ENCODE measurements at places on chromosomes 1 and 21. TPM values are rescaled to one million over a fixed set of nuclear protein-coding genes. Genes with fewer than 3 reads are reported as not detected.

Gene MYOG
- not detected for total RNA-seq

- no peak overlapping the region for H3K4me3 ChIP-seq
- peaks cover 52% of the 10 kb centered on the region for H3K27me3 ChIP-seq
- peaks cover 2% of the 10 kb centered on the region for H3K4me1 ChIP-seq
- no peak overlapping the region for H3K27ac ChIP-seq
- H3K36me3 ChIP-seq: no peaks in the 10 kb centered on the region
Measured at GRCh38 chr1:57424231-57425027, 569 bp upstream of the DAB1 start.

- DNase-seq: no peak
- peaks cover 5% of the 10 kb centered on the region for H3K4me1 ChIP-seq
- no peak overlapping the region for H3K4me3 ChIP-seq
- no peak overlapping the region for H3K27ac ChIP-seq
- H3K36me3 ChIP-seq: no peaks in the 10 kb centered on the region
- peaks cover 9% of the 10 kb centered on the region for H3K27me3 ChIP-seq
Measured at GRCh38 chr1:153404086-153404635, 12.2 kb upstream of the S100A7A start.

Gene CLIC6
- 0.21 TPM for total RNA-seq

DNA sequence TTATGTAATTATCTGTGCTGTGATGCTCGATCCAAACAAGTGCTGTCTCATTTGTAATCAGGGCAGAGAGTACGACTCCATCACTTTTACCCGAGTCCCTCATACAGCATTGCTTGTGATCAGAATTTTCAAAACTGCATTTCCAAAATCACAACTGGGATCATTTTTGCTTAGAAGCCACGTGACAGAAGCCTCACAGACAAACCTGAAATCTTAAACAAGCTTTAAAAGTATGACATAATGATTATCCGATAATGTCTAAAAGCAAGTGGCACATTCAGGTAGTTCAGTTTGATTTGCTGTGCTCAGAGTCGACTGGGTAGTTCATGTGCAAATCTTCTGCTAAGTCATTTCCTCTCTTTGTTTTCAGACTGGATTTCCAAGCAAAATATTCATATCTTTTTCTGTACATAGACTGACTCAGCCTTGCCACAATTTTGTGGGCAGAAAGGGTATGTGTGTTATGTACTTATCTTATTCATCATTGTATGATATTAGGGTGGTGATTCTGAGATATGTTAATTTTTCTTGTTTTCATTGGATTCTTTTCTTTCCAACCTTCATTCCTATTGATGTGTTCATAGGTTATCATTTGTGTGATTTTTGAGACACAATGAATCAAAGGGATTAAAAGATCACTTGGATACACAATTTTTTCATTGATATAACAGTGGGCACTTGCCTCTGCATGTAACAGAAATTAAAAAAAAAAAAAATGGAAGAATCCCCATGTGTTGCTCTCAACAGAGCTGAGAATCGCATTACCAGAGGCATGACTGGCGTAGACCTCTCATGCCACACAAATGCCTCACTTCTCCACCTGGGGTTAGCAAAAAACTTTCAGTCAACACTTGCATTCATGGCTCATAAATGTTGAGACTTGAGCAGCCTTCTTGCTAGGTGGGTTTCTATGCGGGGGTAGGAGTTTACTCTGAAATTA, 355.7 kb downstream of the LTN1 start:
- H3K36me3 ChIP-seq: peaks cover 4% of the 10 kb centered on the region
- H3K4me3 ChIP-seq: no peak overlapping the region
- DNase-seq: no peak
- H3K4me1 ChIP-seq: peaks cover 10% of the 10 kb centered on the region
- no peaks in the 10 kb centered on the region for H3K27me3 ChIP-seq

Gene KPRP
- total RNA-seq: not detected

Gene IL10
- total RNA-seq: not detected

DNA sequence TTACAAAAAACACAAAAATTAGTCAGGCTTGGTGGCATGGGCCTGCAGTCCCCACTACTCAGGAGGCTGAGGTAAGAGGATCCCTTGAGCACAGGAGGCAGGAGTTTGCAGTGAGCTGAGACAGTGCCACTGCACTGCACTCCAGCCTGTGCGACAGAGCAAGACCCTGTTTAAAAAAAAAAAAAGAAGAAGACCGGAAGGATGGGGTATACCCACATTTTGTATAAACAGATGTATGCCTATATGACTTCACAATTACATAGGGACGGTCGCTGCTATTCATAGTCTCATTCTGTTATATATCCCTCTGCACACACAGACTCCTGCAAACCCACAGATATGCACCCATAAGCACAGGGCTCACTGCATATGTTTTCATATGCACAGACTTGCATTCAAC, 12.7 kb downstream of the LCK start:
- H3K4me3 ChIP-seq: peak overlapping the region; percentile 63
- peak; percentile 58 for DNase-seq
- H3K36me3 ChIP-seq: peaks cover 43% of the 10 kb centered on the region
- peaks cover 59% of the 10 kb centered on the region for H3K4me1 ChIP-seq

- no peak overlapping the region for H3K27ac ChIP-seq
- no peaks in the 10 kb centered on the region for H3K4me1 ChIP-seq
- no peak for DNase-seq
- no peaks in the 10 kb centered on the region for H3K36me3 ChIP-seq
- no peak overlapping the region for H3K4me3 ChIP-seq
- H3K27me3 ChIP-seq: peaks cover 8% of the 10 kb centered on the region
Measured at GRCh38 chr1:205998457-205999241, 4.5 kb downstream of the RAB7B start.

DNA sequence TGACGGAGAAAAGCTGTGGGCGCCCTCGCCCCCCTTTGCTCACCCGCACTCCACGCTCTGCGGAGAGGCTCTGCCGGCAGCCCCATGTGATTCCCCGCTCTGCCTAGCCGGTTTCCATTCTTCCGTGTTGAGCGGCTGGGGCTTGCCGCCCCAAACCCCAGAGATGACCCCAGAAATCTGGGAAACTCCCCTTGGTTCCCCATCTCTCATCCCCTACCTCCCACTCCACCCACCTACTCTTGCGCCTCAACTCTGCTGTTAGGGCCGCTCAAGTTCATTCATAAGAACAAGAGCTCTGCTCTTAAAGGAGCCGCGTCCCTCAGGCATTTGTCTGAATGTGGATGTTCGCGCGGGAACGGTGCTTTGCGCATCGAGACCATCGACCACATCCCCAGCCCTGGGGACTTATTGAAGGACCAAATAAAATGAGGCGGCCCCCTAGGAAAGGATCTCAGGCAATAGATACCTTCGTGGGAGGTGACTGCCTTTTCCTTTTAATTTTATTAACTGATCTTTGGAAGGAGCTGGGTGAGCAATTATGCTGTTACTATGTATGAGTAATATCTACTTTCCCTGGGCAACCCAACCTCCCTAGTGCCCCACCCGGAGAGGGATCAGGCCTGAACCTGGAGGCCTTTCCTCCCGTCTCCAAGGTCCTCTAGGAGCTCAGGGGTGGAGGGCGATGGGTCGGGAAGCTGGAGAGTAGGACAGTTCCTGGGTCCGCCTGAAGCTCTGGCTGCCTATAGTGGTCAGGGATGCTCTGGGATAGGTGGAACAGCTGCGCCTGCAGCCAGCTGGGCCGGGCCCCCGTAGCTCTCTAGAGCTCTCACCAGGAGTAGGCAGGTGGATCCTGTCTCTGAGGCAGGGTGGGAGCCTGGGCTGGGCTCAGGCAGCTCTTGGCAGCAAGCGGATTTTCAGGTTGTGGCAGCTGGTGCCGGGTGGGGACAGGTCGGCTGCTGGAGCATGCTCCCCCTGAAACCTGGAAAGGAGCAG, 898 bp downstream of the MFSD2A start:
- peaks cover 3% of the 10 kb centered on the region for H3K36me3 ChIP-seq
- H3K4me1 ChIP-seq: peaks cover 30% of the 10 kb centered on the region
- peak overlapping the region; percentile 91 for H3K4me3 ChIP-seq
- peak overlapping the region; percentile 81 for H3K27ac ChIP-seq

DNA sequence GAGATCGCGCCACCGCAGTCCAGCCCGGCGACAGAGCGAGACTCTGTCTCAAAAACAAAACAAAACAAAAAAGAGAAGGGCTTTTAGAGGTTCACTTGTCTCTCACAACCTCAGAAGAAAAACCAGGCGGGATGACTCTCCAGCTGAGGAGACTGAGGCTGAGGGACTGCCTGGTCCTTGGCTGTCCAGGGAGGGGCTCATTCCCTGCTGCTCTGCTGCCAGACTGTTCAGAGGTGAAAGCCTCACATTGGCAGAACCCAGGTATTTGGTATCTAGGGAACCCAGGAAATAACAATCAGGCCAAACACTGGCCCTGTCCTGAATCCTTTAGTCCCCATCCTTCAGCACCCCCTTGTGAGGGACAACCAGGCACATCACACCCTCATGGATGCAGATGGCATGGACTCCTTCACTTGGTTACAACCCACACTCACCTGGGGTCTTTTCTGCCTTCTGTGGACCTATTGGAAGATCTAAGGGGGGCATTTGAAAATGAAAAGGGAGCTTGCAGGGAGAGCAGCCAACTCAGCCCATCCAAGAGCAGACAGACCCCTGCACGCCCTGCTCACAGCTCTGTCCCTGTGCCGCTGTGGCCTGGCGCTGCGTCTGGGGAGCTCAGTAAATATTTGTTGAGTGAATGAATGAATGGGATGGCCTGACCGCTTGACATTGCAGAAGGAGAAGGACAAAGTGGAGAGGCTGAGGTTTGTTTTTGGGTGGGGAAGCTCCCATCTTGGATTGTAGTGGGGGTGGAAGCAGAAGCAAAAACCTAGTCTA, 33.4 kb downstream of the CD247 start:
- H3K27me3 ChIP-seq: no peaks in the 10 kb centered on the region
- no peak for DNase-seq
- peaks cover 91% of the 10 kb centered on the region for H3K36me3 ChIP-seq
- peak overlapping the region; percentile 96 for H3K27ac ChIP-seq
- peaks cover 96% of the 10 kb centered on the region for H3K4me1 ChIP-seq
- peak overlapping the region; percentile 73 for H3K4me3 ChIP-seq

Gene RNU1-1
- total RNA-seq: 1,730 TPM

Gene TMPRSS2
- not detected for total RNA-seq

GRCh38 chr1:236064674-236065508, at the start of gene NID1:
Gene NID1, minus strand, starts transcription at chr1:236065090. Its CDS starts 11 bp downstream, at chr1:236065079.
- DNase-seq: peak; percentile 23
- H3K27ac ChIP-seq: no peak within 1 kb of the TSS
- H3K27me3 ChIP-seq: peaks cover 46% of the 10 kb centered on the region
- peaks cover 24% of the 10 kb centered on the region for H3K4me1 ChIP-seq

GRCh38 chr21:33058957-33059356, 11.0 kb upstream of the OLIG1 start:
- no peak overlapping the region for H3K4me3 ChIP-seq
- no peaks in the 10 kb centered on the region for H3K36me3 ChIP-seq
- H3K27me3 ChIP-seq: peaks cover 25% of the 10 kb centered on the region
- no peak overlapping the region for H3K27ac ChIP-seq
- no peak for DNase-seq

DNA sequence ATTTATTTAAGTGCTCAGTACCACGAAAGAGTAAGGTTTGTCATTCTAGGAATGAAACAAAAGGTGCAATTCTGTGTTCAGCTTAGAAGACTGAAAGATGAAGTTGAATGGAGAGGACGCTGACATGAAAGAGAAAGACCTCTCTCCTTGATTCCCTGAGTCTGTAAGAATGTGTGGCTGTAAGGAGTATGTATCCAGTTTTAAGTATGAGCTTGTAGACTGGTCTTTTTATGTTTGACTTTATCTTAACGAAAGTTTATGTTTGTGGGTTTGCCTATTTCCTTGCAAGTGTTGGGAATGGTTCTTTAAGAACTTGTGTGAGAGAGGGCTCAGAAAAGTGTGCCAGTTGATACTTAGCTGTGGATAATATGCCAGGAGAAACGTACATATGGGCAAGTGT, 1.4 kb downstream of the CHD1L start:
- peaks cover 25% of the 10 kb centered on the region for H3K36me3 ChIP-seq
- peak overlapping the region; percentile 80 for H3K27ac ChIP-seq
- no peak for DNase-seq
- peaks cover 52% of the 10 kb centered on the region for H3K4me1 ChIP-seq
- peak overlapping the region; percentile 94 for H3K4me3 ChIP-seq

GRCh38 chr21:28063241-28064216, 929.1 kb downstream of the LTN1 start:
- no peak overlapping the region for H3K4me3 ChIP-seq
- no peak for DNase-seq
- H3K4me1 ChIP-seq: peaks cover 2% of the 10 kb centered on the region
- no peaks in the 10 kb centered on the region for H3K36me3 ChIP-seq
- H3K27me3 ChIP-seq: no peaks in the 10 kb centered on the region

DNA sequence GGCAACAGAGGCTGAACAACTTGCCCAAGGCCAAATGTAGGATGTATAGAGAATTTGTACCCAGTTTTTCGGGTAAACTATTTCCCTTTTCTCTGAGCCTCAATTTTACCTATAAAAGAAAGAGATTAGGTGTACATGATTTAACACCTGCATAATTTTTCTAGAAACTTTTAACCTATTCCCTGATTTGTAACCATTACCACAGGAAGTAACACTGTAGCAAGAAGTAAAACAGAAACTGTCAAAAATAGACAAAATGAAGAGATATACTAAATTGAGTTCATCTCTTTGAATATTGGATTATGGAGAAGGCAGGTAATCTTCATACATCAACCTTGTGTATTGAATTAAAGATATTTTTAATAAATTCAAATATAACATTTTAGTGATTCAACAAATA, 136.2 kb downstream of the ZC3H11B start:
- no peaks in the 10 kb centered on the region for H3K27me3 ChIP-seq
- H3K4me3 ChIP-seq: no peak overlapping the region
- no peak for DNase-seq

- H3K27me3 ChIP-seq: no peaks in the 10 kb centered on the region
- H3K27ac ChIP-seq: no peak overlapping the region
- DNase-seq: no peak
- H3K36me3 ChIP-seq: peaks cover 32% of the 10 kb centered on the region
Measured at GRCh38 chr1:114388432-114389003, 122.5 kb downstream of the TRIM33 start.

Gene FALEC
- not detected for total RNA-seq

DNA sequence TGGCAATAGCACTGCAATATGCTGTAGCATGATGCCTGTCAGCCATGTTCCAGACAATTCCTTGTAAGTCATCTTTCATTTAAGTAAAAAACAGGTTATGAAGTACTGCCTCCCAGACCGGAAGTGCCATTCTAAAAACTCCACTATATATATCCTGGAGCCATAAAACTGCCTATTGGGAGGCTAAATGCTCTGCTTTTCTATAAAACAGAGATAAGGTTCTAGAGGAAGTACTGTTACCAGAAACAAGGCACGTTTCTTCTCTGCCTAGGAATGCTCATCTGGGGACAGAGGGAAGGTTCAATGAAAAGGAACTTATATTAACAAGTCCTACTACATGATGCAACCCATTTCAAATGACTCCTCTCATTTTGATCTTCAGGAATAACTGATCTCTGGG, 66.8 kb downstream of the GPR137B start:
- no peaks in the 10 kb centered on the region for H3K36me3 ChIP-seq
- H3K4me1 ChIP-seq: no peaks in the 10 kb centered on the region
- no peak overlapping the region for H3K4me3 ChIP-seq
- no peak overlapping the region for H3K27ac ChIP-seq

Gene SLFNL1
- 0.29 TPM for total RNA-seq

GRCh38 chr1:215228193-215228592, 145.7 kb downstream of the KCNK2 start:
- no peak overlapping the region for H3K27ac ChIP-seq
- DNase-seq: no peak
- H3K4me3 ChIP-seq: no peak overlapping the region
- no peaks in the 10 kb centered on the region for H3K4me1 ChIP-seq
- no peaks in the 10 kb centered on the region for H3K27me3 ChIP-seq

Measured in activated CD8-positive, alpha-beta T cell treated with anti-CD3 and anti-CD28 coated beads, Interleukin-2, amount 10 ng/mL, durations not matched to agents 7 days and 5 days (primary cell).